ENCODE measurements at places on chromosomes 7 and 10.

- no peak for DNase-seq
These were observed 336.8 kb downstream of the GPR37 start for GRCh38 chr7:124428781-124429180.

GRCh38 chr10:88949912-88950837 lies 2.4 kb downstream of the ACTA2 start:
- DNase-seq, result no peak

- no peak for DNase-seq
These were observed 40.5 kb upstream of the RNF148 start for GRCh38 chr7:122743211-122743610.

GRCh38 chr10:107004362-107004761 lies 160.1 kb downstream of the SORCS1 start:
- DNase-seq, result no peak

DNA sequence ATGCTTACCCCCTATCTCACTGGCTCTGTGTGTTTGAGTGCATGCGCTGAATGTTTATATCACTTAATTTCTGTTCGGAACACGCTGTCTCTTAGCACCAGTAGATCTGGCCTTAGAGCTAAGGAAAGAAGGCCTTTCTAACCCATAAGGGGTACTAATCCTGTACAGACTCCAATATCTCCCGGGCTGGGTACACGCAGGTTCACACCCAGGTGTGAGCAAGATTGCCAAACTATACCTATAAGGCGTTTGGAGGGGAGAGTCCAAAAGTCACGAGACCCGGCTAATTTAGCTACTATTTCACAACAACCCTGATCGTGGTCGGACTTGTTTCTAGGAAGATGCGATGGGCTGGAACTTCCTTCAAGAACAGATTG lies 727 bp upstream of the PDSS1 start:
- no peak for DNase-seq

DNA sequence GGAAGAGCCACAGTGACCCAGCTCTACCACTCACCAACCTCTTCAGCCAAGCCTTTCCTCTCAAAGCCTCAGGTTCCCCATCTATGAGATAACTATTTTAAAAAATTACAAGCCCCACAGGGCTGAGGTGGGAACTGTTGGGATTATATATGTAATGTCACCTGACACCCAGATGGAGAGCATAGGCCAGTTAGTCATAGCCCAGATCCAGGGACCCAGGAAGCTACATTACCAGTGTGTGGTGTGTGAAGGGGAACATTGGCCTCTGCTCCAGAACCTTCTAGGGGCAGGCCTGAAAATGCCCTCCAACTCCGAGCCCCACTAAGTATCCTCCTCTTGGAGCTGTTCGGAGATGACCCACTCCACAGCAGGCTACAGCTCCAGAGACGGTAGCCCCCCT lies 162.4 kb downstream of the NRF1 start:
- DNase-seq, result no peak

DNA sequence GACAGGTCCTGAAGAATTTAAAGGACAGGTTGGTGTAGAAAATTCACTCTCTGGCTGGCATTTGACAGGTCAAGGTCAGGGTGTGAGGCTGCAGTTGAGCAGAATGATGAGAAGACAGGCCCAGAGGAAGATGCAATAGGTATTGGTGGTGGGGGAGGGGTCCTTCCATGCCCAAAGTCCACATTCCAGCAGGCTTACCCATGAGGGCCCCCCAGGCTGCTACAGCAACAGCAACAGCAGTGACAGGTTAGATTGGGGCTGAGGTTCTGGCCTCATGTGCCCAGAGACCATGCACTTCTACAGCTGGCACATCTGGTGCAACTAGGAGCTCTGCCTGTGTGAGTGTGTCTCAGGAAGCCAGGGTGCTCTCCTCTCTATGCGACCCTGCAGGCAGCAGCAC lies 223.5 kb upstream of the GHITM start:
- no peak for DNase-seq

GRCh38 chr7:70781922-70782311 lies 350.0 kb upstream of the GALNT17 start:
- no peak for DNase-seq

DNA sequence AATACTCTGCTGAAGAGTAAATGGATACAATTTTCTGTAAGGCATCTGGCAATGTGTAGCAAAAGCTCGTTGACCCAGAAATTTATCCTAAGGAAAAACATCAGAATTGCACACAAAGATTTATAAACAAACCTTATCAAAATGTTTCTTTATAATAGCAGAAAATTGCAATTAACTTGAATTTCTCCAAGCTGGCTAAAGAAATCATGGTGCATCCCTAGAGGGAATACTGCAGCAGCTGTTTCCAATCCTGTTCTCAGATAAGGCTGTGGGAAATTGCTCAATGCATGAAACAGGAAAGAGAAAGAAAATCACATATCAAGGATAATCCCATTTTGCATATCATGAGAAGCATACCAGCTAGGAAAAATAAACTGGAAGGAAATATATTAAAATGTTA lies 18.7 kb downstream of the TACR2 start:
- no peak for DNase-seq

DNA sequence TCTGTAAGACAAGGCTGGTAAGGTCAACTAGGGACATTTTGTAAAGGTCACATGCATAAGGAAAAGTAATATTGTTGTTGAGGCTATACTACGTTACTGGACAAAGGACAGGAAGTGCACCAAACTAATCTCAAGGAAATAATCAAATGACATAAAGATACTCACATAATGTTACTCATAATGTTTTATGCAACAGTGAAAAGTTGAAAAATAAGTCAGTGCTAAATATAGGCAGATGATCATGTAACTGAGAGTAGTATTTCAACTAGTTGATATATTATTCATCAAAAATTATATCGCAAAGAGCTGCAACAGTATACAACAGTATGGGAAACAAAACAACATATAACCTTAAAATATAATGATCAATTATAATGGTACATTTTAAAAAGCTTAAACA lies 215.7 kb downstream of the PTN start:
- no peak for DNase-seq

DNA sequence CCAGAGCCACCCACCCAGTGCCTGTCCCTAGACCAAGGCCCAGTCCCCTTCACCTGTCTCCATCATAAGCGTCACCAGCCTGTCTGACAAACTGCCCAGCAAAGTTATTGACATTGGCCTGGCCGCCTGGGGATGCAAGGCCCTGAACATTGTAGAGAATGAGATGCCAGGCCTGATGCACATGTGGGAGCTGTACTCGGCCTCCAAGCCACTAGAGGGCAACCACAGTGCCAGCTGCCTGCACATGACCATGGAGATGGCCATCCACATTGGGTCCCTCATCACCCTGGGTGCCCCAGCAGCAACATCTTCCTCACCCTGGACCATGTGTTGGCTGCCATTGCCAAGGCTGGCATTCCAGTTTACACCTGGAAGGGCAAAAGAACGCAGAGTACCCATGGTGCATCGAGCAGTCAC lies 63.7 kb upstream of the ANTXRL start:
- DNase-seq, result no peak

DNA sequence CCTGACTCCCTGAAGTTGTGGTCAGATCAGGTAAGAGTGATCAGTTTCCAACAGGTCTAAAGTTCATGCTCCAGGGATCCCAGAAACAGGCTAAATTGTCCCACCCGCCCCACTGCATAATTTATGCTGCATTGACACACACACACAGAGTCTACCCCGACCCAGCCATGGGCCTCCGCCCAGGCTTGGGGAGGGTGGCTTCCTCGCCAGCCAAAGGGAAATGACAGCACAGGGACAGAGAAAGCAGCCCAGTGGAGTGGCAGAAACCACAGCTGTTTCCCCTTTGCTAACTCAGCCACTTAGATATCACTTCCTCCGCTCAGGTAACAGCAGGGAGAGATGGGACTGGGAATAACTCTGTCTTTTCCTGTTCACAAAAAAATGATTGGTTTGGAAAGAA lies 9.4 kb downstream of the SH3PXD2A start:
- no peak for DNase-seq

GRCh38 chr7:148661471-148661870 lies 37.2 kb upstream of the CUL1 start:
- DNase-seq, result no peak

DNA sequence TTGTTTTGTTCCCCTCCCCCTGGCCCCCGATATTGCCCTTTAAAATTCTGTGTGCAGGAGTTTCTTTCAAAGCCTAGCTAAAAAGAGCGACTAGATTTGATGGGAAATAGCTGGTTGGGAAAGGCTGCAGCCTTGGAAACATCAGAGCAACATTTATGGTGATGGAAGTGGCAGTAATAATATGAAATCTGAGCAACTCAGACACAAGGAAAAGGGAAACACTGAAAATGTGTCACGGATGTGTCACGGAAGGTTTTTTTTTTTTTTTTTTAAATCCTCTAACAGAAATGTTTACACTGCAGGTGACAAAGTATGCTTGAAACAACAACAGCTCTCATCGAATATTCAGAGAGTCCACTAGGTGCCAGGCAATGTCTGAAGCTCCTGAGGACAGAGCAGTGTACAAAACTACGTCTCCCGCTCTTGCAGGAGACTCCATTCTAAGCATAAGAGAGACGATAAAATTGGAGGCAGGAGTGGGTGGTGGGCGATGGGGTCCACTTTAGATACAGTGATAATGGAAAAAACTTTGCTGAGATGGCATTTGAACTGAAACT lies 143.0 kb downstream of the RSU1 start:
- DNase-seq, result no peak

DNA sequence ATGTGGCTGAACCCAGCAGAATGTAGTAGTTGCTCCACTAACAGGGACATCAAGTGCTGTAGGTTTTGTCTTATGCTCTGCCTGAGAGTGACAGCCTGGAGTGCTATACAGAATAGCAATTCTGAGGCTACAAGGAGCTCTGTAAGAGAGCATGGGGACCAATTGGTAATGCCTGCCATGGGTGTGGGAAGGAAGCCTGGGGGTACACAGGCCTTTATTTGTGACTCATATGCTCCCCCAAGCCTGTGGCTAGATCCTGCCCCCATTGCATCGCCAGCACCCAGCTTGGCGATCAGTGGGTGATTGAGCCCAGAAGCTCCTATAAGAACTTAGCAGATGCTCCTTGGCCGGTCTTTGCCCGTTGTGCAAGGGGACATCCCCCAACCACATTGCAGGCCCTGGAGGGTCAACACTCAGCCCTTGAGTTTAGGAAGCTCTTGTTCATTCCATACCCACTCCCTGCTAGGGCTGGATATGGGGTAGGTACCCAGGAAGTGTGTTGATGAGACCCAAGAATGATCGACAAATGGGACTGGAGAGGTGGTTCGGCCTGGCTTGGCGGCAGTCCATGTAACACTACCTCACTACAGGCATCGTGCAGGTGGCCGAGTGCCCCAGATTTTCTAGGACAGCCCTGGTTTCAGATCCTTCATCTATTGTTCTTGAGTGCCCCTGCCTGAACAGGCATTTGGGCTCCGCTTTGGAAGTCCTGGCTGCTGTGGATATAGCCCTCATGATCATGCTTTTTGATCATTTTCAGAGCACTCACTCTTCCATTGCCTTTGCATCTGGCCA lies 37.7 kb downstream of the ZMIZ1 start:
- no peak for DNase-seq

DNA sequence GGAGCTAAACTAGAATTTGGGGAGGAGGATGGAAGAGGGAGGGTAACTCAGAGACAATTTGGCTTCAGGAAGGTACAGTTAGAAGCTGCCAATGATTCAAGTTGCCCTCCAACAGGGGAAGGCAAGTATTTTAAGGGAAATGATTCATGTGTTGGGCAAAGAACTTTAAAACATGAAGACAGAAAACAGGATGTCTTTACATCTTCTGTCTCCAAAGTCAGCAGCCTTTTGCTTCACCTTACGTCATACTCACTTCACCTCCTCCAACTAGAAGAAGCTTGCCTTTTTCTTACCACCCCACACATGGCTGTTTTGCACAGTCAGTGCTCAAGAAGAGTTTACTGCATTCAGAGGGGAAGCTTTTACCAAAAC lies 36.1 kb downstream of the PPP1R3C start:
- peak; percentile 83 for DNase-seq

DNA sequence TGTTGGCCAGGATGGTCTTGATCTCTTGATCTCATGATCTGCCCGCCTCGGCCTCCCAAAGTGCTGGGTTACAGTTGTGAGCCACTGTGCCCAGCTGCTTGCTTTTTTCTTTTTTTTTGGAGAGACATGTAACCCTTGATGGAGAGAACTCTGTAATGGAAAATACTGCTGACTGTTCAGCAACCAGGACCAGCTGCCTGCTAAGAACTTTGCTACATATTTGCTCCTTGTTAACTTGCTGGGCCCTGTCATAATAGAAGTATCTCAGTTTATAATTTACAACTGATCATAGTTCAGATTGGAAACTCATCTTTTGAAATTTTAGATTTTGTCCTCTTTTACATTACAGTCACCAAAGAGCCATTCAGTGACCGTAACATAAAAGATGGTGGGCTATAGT lies 34.9 kb downstream of the TASOR2 start:
- DNase-seq, result no peak

DNA sequence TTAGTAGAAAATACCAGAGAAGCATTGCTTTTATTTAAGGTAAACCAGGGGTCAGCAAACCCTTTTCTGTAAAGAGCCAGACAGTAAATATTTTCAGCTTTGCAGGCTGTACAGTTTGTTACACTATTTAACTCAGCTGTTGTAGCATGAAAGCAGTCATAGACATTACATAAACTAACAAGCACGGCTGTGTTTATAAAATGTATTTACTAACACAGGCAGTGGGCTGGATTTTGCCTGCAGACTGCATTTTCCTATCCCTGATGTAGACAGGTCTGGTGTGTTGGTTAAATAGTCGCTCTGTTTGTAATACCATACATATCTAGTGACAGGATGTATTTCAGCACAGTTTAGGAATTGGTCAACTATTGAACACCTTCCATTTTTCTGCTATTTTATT lies 129.3 kb downstream of the ST7 start:
- no peak for DNase-seq

GRCh38 chr7:99142727-99143520 lies 984 bp downstream of the SMURF1 start:
- DNase-seq, result peak; percentile 92

DNA sequence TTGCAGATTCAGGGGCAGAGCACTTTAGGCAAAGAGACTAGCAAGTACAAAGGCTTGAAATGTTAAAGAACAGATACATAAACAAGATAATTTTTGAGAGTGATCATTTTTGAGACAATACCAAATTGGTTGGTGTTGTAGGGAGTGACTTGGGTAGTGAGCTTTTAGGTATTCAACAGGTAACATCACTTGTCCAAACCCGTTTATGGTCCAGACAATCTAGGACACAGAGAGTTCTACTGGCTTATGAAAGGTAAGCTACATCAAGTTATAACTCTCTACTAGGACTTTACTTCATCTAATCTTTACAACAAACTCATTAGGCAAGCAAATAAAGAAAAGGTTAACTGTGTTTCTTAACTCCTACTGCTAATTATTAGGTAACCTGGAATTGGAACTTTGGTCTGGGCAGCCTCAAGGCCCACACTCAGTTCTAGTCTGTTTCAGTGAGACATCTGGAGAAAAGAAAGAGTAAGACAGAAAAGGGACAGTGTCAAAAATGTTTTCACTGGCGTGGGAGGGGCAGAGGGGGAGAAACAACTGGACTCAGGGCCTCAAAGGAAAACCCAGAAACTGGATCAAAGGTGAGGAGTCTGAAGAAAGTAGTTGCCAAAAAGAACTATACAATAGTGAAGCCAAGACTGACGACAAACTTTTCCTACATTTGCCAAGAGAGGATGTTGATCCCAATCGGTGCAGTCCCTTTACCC lies 39.2 kb downstream of the GNAT3 start:
- DNase-seq, result no peak
